ENCODE measurements at places on chromosomes 7 and 10. TPM values are rescaled to one million over a fixed set of nuclear protein-coding genes. Genes with fewer than 3 reads are reported as not detected.

DNA sequence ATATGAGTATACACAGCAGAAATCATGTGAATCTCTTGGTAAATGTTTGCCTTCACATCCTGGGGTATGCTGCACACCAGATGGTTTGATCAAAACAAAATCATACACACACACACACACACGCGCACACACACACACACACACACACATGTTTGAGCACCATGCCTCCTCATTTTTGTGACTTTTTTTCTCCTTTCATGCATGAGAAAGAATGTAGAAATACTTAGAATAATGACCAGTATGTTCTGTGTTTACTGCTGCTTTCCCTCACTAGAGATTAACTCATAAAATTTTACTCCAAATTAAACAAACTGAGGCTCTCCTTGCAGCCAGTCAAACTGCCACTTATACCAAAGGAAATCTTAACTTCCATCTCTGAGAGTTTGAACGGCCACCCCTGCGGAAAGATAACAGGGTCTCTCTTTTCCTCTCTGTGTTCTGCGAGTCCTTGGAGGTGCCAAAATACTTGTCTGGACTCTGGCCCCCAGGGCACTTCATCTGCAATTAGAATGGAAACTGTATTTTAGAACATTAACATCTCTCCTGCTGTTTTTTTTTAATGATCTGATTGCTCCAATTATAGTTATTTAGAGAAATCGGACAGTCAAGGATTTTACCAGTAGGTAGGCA, 320.8 kb upstream of the NFE2L3 start:
- DNase-seq = no peak

GRCh38 chr10:63593576-63593975, 72.4 kb downstream of the REEP3 start:
- peak; percentile 22 for DNase-seq

DNA sequence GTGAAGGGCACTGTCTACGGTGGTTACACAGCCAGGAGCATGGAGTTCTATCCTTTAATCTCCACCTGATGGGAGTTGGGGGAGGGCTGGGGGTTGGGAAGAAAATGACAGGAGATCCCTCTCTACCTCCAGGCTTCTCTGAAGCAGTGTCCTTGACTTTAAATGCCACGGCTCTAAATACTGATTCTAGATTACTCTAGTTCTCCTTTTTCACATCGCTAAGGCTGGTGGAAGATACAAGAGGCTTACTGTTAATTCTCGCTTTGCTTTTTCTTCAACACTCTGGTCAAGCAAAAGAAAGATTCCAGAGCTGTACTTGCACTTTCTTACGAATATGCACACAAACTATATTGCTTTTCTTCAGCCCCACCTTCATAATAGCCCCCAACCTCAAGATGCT, 30.5 kb downstream of the ARL3 start:
- no peak for DNase-seq

- DNase-seq = no peak
Measured at GRCh38 chr10:83607959-83608745, 531.2 kb upstream of the GHITM start.

CYP2C8 gene
- polyA plus RNA-seq = 0.05 TPM

CYP3A7 gene
- polyA plus RNA-seq = not detected

- no peak for DNase-seq
Measured at GRCh38 chr10:30398788-30399187, 35.2 kb upstream of the MAP3K8 start.

GRCh38 chr7:128773604-128774003, 2.0 kb downstream of the OPN1SW start:
- no peak for DNase-seq

GRCh38 chr7:34453150-34453549, 204.9 kb upstream of the NPSR1 start:
- peak; percentile 1 for DNase-seq

GRCh38 chr10:95964756-95965155, 57.0 kb downstream of the CC2D2B start:
- DNase-seq = no peak

SND1 gene
- polyA plus RNA-seq = 154 TPM

PRPS1L1 gene
- polyA plus RNA-seq = not detected

Measured in IMR-90 (cell line).